T-helper 17 cell (primary cell): ENCODE measurements at places on chromosomes 6 and 20. TPM values are rescaled to one million over a fixed set of nuclear protein-coding genes. Genes with fewer than 3 reads are reported as not detected.

The EYA4 gene
- total RNA-seq, result not detected

The ARFGEF2 gene
- 24.1 TPM for total RNA-seq

- no peaks in the 10 kb centered on the region for H3K36me3 ChIP-seq
- H3K4me1 ChIP-seq, result no peaks in the 10 kb centered on the region
- peaks cover 12% of the 10 kb centered on the region for H3K27me3 ChIP-seq
- no peak for DNase-seq
- H3K4me3 ChIP-seq, result no peak overlapping the region
- H3K27ac ChIP-seq, result no peak overlapping the region
Observed at GRCh38 chr20:50721881-50722281, 9.5 kb upstream of the PARD6B start.

GRCh38 chr6:37489697-37490336, 9.9 kb downstream of the CCDC167 start:
- peak; percentile 46 for DNase-seq
- H3K27ac ChIP-seq, result peak overlapping the region; percentile 100
- H3K4me1 ChIP-seq, result peaks cover 58% of the 10 kb centered on the region
- peak overlapping the region; percentile 86 for H3K4me3 ChIP-seq
- no peaks in the 10 kb centered on the region for H3K27me3 ChIP-seq

DNA sequence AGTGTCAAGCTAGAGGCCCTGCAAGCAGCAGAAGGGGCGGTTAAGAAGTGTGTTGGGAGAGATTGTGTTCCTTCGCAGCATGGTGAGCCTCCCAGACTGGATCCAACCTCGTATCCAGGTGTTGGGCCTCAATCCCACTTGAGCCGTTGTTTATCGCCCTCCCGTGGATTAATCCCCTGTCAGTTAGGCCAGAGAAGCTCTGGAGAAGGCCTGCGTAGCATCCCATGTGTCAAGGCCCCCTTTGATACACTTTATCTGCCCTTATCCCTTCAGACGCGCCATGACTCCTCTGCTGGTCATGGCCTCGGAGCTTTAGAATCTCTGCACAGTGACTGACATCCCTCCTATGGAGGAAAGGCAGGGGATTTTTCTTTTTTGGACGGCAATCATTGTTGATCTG, 181.0 kb downstream of the ZFP64 start:
- peaks cover 16% of the 10 kb centered on the region for H3K27me3 ChIP-seq
- H3K4me3 ChIP-seq, result no peak overlapping the region
- DNase-seq, result no peak
- no peaks in the 10 kb centered on the region for H3K4me1 ChIP-seq
- no peak overlapping the region for H3K27ac ChIP-seq
- H3K36me3 ChIP-seq, result no peaks in the 10 kb centered on the region

- DNase-seq, result no peak
- peak overlapping the region; percentile 93 for H3K27ac ChIP-seq
- peaks cover 8% of the 10 kb centered on the region for H3K36me3 ChIP-seq
- peaks cover 16% of the 10 kb centered on the region for H3K4me1 ChIP-seq
Observed at GRCh38 chr20:41480054-41480770, 113.6 kb upstream of the EMILIN3 start.

DNA sequence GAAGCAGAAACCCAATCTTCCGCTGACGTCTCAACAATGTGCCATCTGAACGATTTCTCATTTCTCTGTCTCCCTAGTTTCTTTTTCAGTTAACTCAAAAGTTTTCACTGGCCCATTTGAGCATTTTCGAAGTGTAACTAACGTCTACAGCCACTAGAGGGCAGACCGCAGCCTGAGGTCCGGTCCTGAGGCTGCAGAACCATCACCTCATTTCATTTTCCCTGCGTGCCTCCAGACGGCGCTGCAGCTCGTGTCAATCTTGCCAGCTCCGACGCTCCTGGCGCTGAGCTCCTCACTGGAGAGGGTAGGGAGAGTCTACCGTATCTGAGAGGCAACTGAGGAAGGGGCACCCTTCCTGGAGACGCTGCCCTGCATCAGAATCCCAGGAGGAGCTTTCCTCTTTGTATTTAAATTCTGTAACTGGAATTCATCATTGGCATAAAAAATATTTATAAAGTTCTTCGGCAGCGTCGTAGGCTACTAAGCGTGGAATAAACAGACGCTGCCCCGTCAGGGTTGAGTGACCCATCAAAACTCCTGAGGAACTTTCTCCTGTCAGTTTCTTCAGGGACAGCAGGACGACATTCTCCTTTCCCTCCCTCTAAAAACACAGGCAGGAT, 28.5 kb upstream of the DTNBP1 start:
- no peaks in the 10 kb centered on the region for H3K36me3 ChIP-seq
- peak overlapping the region; percentile 39 for H3K4me3 ChIP-seq
- H3K4me1 ChIP-seq, result peaks cover 6% of the 10 kb centered on the region
- peaks cover 34% of the 10 kb centered on the region for H3K27me3 ChIP-seq

- H3K36me3 ChIP-seq, result no peaks in the 10 kb centered on the region
- no peaks in the 10 kb centered on the region for H3K27me3 ChIP-seq
- no peak for DNase-seq
- no peak overlapping the region for H3K27ac ChIP-seq
Observed at GRCh38 chr6:141956046-141956761, 176.5 kb upstream of the GJE1 start.

DNA sequence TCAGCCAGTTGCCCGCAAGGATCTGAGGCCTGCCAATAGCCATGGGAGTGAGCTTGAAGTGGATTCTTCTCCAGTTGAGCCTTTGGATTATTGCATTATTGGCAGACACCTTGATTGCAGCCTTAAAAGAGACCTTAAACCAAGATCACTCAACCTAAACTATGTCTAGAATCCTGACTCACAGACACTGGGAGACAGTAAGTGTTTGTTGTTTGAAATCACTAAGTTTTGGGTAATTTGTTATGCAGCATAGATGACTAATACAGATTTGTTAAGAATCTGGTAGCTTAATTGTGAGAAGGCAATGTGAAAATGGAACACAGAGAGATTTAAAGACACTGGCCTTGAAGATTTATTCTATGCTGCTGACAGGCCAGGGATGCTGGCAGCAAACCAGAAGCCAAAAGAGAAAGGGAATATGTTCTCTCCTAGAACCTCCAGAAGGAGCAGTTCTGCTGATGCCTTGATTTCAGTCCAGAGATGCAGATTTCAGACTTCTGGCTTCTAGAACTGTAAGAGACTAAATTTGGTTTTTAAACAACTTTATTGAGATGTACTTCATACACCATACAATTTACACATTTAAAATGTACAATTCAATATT, 17.6 kb downstream of the SIRPD start:
- peaks cover 5% of the 10 kb centered on the region for H3K4me1 ChIP-seq
- no peak for DNase-seq
- no peak overlapping the region for H3K4me3 ChIP-seq

GRCh38 chr20:51528263-51529027, 14.1 kb downstream of the NFATC2 start:
- peak overlapping the region; percentile 98 for H3K27ac ChIP-seq
- H3K36me3 ChIP-seq, result peaks cover 5% of the 10 kb centered on the region
- H3K4me3 ChIP-seq, result peak overlapping the region; percentile 83
- DNase-seq, result no peak
- no peaks in the 10 kb centered on the region for H3K27me3 ChIP-seq
- peaks cover 77% of the 10 kb centered on the region for H3K4me1 ChIP-seq

- no peak overlapping the region for H3K27ac ChIP-seq
- DNase-seq, result no peak
- H3K27me3 ChIP-seq, result peaks cover 13% of the 10 kb centered on the region
- peaks cover 2% of the 10 kb centered on the region for H3K36me3 ChIP-seq
- no peak overlapping the region for H3K4me3 ChIP-seq
Observed at GRCh38 chr6:119105282-119105681, 26.8 kb upstream of the FAM184A start.

DNA sequence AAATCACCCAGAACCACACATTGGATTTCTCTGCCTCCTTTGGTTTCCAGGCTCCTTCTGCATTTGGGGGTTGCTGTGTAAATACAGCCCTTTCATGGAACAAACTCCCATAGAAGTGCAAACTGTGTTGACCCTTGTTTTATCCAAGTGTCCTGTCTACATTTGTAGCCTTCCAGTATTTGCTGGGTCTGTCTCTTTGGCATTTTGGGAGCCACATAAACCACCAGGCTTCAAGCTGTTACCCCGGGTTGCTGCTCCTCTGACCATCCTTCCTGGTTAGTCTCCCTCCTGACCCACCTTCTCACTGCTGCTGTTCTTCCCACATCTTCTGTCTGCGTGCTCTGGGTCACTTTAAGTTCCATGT, 7.6 kb upstream of the MTHFD1L start:
- no peak overlapping the region for H3K27ac ChIP-seq
- no peak for DNase-seq

DNA sequence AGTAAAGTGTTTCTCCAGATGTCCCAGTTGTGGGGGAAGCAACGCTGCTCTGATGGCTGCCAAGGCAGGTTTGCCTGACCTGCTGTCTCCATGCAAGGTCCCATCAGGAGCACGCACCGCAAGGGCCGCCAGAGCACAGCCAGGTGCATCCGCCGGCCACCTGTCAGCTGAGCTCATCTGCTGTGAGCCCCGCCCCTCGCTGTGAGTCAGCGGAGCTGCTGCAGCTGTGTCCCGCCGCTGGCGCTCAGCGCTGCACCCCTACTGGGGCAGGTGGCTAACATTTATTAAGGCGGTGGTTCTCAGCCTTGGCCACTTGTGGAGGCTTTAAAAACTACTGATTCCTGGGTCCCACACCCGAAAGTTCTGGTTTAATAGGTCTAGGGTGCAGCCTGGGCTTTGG, 225.7 kb downstream of the UST start:
- peaks cover 16% of the 10 kb centered on the region for H3K4me1 ChIP-seq
- H3K36me3 ChIP-seq, result peaks cover 4% of the 10 kb centered on the region
- no peaks in the 10 kb centered on the region for H3K27me3 ChIP-seq
- no peak overlapping the region for H3K27ac ChIP-seq
- no peak overlapping the region for H3K4me3 ChIP-seq

GRCh38 chr20:1429143-1429728, 36.4 kb upstream of the FKBP1A start:
- H3K4me1 ChIP-seq, result peaks cover 14% of the 10 kb centered on the region
- H3K27ac ChIP-seq, result no peak overlapping the region
- H3K4me3 ChIP-seq, result no peak overlapping the region
- no peaks in the 10 kb centered on the region for H3K36me3 ChIP-seq
- DNase-seq, result no peak
- H3K27me3 ChIP-seq, result no peaks in the 10 kb centered on the region

DNA sequence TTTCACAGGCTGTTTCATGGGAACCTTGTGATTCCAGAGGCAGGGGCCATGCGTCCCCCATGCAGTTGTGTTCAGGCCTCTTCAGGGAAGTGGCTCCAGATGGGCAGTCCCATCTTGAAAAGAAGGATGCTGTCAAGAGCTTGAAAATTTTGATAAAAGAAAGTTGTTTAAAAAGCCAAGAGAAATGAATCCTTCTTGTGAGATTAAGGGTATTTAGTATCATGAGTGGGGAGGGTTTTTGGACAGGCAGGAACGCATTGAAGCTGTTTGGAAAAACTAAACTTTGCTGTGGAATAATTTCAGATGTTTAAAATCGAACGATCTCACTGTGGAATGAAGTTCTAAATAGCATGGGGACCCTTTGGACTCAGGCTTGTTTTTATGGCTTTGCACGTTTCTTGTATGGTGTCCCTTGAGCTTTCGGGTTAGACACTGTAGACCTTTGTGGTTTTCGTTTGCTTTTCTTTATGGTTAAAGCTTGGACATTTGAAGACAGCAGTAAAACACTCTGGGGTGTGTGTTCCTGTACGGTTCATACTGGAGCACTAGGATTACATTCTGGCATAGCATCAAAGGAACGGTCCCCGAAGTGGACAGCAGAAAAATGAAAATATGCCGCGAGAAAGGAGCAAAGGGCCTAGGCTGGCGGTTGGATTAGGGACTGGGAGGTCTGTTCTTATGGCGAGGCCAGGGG, 18.2 kb downstream of the KIF25 start:
- peaks cover 14% of the 10 kb centered on the region for H3K27me3 ChIP-seq
- no peak for DNase-seq
- H3K4me3 ChIP-seq, result no peak overlapping the region
